ENCODE measurements at places on chromosomes 2 and 18.

DNA sequence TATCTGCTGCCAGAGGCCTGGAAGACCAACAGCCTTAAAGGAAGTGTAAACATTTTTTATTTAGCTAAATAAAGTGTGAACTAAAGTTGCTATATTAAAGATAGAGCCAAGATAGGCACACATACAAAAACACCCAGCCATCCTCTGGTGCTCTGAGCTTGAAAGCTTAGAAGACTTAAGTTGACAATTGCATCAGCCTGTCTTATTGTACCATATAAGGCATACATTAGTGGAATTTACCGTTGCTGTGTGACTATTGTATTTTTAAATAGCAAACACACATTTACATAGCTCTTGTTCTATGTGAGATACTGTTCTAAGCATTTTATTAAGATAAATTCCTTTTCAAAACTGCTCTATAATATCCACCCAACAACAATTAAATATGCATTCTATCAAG, 736.6 kb upstream of the ZEB2 start:
- peaks cover 2% of the 10 kb centered on the region for H3K27me3 ChIP-seq
- H3K27ac ChIP-seq = no peak overlapping the region
- no peak for DNase-seq
- no peaks in the 10 kb centered on the region for H3K36me3 ChIP-seq
- no peak overlapping the region for H3K4me3 ChIP-seq

DNA sequence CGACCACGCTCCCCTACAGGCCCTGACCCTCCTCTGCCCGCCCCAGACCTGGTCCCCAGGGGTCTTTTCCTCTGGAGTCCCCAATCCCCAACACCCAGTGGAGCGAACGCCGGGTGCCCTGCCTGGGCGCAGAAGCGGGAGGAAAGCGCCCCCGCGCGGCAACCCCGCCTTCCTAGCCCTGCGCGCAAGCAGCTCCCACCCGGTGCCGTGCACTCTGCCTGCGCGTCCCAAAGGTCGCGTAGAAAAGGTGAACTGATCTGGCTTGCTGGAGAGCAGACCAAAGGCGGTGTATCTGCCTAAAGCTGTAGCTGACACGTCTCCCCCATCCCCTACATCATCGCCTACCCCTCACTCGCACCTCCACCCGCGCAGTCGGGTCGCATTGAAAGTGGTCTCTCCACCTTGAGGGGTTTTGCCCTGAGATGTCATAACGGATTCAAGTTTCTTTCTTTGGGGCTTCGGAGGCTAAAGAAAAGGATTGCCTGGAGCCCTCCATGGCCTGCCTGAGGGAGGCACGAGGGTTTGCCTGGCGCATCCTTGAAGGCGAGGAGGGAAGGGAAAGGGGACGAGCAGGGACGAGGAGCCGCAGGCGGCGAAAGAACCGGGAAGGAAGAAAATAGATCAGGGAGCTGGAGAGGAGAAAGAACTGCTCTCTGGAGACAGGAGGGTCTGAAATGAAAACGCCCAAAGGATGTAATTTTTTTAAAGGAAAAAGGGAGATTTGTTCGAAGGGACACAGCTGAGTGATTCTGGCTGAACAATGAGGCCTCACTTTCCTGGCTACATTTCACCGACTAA, 5.8 kb downstream of the GAD1 start:
- peaks cover 42% of the 10 kb centered on the region for H3K4me1 ChIP-seq
- H3K27me3 ChIP-seq = peaks cover 69% of the 10 kb centered on the region
- H3K27ac ChIP-seq = no peak overlapping the region
- peak overlapping the region; percentile 4 for H3K4me3 ChIP-seq

- no peaks in the 10 kb centered on the region for H3K36me3 ChIP-seq
- no peak overlapping the region for H3K27ac ChIP-seq
- peaks cover 4% of the 10 kb centered on the region for H3K27me3 ChIP-seq
- no peak for DNase-seq
- no peak overlapping the region for H3K4me3 ChIP-seq
Measured at GRCh38 chr18:59468821-59469220, 109.8 kb upstream of the LMAN1 start.

GRCh38 chr18:56030060-56030459, 442.1 kb upstream of the TCF4 start:
- H3K27ac ChIP-seq = no peak overlapping the region
- no peaks in the 10 kb centered on the region for H3K36me3 ChIP-seq
- no peak for DNase-seq
- no peaks in the 10 kb centered on the region for H3K4me1 ChIP-seq

DNA sequence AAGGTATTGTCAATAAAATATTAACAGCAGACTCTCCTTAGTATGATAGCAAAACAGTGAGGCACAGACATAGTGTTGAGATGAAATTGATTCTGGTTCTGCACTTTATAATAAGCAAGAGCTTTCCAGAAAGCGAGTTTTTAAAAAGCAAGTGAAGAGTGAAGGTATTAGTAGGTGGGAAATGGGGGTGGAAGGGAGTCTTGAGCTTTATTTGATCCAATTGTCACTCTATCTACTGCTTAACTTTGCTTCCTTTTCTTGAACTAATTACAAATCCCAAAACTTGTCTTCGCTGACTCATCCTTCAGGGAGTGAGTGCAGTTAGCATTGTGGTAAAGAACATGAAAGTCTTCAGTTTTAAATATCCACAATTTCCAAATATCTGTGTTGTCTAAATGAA, 120.6 kb upstream of the BOD1L2 start:
- no peaks in the 10 kb centered on the region for H3K27me3 ChIP-seq
- H3K36me3 ChIP-seq = peaks cover 25% of the 10 kb centered on the region
- H3K4me3 ChIP-seq = no peak overlapping the region
- H3K27ac ChIP-seq = no peak overlapping the region
- peaks cover 4% of the 10 kb centered on the region for H3K4me1 ChIP-seq

DNA sequence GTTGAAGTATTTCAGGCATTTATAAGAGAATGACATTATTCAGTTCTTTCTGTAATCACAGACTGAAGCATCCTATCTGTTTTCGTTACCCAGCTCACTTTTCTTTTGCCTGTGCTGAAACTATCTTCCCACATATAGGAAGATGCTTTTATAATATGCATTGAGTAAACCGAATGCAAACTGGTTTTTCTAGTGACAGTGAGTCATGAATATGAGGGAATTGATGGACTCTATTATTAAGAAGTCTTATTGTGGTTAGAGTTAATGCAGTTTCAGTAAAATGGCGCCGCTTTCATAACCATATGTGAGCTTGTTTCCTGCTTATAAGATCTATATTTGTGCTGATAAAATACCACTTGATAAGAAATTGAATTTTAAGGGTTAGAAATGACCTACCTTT, 59.2 kb downstream of the ACVR2A start:
- H3K27ac ChIP-seq = no peak overlapping the region
- peaks cover 12% of the 10 kb centered on the region for H3K36me3 ChIP-seq
- H3K4me3 ChIP-seq = no peak overlapping the region
- H3K27me3 ChIP-seq = no peaks in the 10 kb centered on the region

DNA sequence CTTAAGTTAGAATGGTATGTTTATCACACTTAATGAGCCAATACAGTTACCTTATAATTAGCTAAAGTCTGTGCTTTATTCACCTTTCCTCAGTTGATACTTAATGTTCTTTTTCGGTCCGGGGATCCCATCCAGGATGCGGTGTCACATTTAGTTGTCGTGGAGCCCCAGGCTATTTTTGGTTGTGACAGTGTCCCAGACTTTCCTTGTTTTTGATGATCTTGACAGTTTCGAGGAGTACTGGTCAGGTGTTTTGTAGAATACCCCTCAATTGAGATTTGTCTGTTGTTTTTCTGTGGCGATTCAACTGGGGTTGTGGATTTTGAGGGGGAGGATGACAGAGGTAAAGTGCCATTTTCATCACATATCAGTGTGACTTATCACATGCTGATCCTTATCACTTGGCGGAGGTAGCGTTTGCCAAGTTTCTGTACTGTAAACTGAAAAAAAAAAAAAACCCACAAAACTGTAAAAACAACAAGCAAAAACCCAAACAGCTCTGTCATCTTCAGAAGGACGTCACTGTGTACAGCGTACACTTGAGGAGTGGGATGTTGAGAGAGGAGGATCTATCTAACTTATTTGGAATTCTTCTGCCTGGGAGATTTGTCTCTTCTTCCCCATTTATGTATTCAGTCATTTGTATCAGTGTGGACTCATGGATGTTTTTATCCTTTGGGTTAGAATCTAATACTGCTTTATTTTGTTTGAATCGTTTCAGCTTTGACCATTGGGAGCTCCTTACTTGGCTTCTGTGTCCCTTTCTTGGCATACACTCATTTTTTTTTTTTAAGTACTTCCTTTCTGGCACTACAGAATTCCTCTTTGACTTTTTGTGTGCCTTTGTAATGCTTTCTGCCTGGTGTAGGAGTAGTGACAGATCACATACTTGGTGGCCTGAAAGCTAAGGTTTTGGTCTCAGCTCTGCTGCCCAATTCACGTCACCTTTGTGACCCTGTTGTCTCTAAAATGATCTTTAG, 68.1 kb downstream of the FMNL2 start:
- DNase-seq = no peak
- no peaks in the 10 kb centered on the region for H3K36me3 ChIP-seq
- H3K27me3 ChIP-seq = peaks cover 20% of the 10 kb centered on the region

GRCh38 chr2:85257359-85257969, 70.3 kb downstream of the TGOLN2 start:
- H3K4me1 ChIP-seq = no peaks in the 10 kb centered on the region
- DNase-seq = no peak
- no peak overlapping the region for H3K27ac ChIP-seq
- no peaks in the 10 kb centered on the region for H3K27me3 ChIP-seq

- H3K27me3 ChIP-seq = no peaks in the 10 kb centered on the region
- H3K27ac ChIP-seq = no peak overlapping the region
- no peak for DNase-seq
- no peak overlapping the region for H3K4me3 ChIP-seq
Measured at GRCh38 chr18:41569867-41570266, 385.2 kb upstream of the PIK3C3 start.

GRCh38 chr2:170953941-170954340, 24.9 kb downstream of the GORASP2 start:
- H3K27me3 ChIP-seq = no peaks in the 10 kb centered on the region
- no peak overlapping the region for H3K27ac ChIP-seq
- no peak for DNase-seq

DNA sequence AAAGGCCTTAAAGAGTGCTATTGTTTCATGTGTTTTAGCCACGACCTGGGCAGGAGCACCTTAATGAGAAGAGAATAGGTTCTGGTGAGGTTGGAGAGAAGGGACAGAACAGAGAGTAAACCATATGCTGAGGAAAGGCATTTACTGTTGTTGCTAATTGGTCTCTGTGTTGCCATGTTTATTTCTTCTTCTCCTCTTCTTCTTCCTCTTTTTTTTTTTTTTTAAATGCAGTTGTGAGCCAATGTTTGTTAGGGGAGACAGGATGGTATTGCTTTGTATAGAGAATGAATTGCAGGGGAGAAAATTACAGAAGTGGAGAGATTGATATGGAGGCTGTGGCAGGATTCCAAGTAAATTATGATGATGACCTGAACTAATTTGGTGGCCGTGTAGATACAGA, 2.6 kb downstream of the SCN9A start:
- no peak overlapping the region for H3K4me3 ChIP-seq
- H3K27ac ChIP-seq = no peak overlapping the region
- H3K27me3 ChIP-seq = peaks cover 24% of the 10 kb centered on the region
- DNase-seq = no peak
- H3K36me3 ChIP-seq = no peaks in the 10 kb centered on the region

DNA sequence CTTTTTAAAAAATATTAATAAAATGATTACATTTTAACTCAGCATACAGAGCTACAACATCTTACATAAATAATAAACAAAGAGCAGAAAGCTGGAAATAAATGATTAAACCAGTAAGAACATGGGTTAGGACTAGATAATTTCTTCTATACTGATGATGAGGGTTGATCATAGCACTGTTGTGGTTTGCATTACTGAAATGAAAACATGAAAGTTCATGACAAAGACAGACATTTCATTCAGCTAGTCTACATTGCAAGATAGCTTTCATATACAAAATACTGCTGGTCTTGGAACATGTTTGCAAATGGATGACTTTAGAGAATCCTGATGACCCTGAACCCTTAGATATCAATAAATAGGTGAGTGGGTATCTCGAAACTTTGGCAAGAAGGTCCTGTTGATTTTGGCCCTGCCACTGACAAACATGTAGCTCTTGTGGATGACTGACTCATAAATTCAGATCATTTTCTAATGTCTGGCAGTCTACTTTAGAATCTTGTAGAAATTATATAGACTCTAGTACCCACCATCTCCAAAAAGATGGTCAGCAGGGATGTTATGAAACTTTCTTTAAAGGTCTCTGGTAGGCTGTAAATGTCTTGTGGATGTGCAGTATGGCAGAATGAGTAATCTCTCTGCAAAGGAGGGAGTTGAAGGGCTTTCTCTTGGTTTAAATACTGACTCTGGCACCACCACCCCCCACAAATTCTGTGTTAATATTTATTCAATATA, 15.5 kb upstream of the CDC42EP3 start:
- peaks cover 39% of the 10 kb centered on the region for H3K4me1 ChIP-seq
- no peaks in the 10 kb centered on the region for H3K27me3 ChIP-seq
- no peak overlapping the region for H3K4me3 ChIP-seq
- no peak for DNase-seq
- no peak overlapping the region for H3K27ac ChIP-seq
- H3K36me3 ChIP-seq = no peaks in the 10 kb centered on the region

Measured in activated CD4-positive, alpha-beta memory T cell treated with anti-CD3 and anti-CD28 coated beads for 36 hours (primary cell).